Gastrocnemius medialis (tissue), 4 donors: ENCODE measurements at places on chromosomes 7 and 10. TPM values are rescaled to one million over a fixed set of nuclear protein-coding genes. Genes with fewer than 3 reads are reported as not detected.

DNA sequence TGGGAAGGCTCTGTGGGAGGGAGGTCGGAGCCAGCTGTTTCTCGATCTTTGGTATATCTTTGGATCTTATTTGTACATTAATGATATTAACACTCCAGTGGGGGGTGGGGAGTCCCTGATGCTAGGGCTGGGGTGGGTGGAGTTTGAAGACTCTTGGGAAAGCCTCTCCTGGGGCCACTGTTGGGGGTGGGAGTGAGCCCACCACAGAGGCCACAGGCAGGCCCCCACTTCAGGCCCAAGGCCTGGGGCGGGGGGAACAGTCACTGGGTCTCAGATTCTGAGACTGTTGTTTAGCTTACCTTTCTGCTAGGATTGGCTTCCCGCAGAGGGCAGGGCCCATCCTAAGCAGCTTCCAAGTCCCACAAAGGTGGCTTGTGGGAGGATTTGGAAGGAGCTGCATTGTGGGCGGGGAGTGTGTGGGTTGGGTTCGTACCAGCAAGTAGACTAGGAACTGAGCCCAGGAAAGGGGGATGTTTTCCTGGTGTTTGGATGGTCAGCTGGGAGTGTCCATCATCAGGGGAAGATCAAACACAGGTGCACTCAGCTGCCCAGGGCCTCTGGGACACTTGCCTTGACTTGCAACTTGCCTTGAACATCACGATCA lies 11.9 kb downstream of the YKT6 start:
- H3K4me1 ChIP-seq: peaks cover 15% of the 10 kb centered on the region
- no peak overlapping the region for H3K27ac ChIP-seq
- H3K4me3 ChIP-seq: no peak overlapping the region
- DNase-seq: peak; percentile 40

DNA sequence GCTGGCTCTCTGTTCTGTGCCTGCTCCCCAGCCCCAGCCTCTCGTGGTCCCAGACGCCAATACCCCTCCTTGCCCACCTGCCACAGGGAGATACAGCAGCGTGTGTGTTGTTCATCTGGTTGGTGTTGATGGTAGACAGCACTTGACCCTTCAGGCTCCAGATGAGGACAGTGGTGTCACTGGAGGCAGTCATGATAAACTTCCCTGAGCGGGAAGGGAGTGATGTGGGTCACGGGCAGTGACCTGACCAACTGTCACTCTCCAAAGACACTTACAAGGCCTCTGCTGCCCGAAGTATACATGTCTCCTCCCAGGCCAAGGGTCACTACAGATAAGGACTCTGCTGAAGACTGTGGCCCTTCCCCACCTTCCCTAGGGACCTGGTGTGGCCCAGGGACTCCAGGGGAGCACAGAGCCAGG lies 5.6 kb downstream of the TBL2 start:
- no peak overlapping the region for H3K27ac ChIP-seq
- no peaks in the 10 kb centered on the region for H3K27me3 ChIP-seq
- no peak overlapping the region for H3K4me3 ChIP-seq
- peaks cover 11% of the 10 kb centered on the region for H3K4me1 ChIP-seq
- DNase-seq: no peak

GRCh38 chr7:46871516-46871915 lies 710.4 kb downstream of the TNS3 start:
- H3K27me3 ChIP-seq: no peaks in the 10 kb centered on the region
- no peak overlapping the region for H3K27ac ChIP-seq
- H3K4me3 ChIP-seq: no peak overlapping the region
- H3K4me1 ChIP-seq: no peaks in the 10 kb centered on the region

- no peak overlapping the region for H3K4me3 ChIP-seq
- H3K36me3 ChIP-seq: no peaks in the 10 kb centered on the region
- no peak overlapping the region for H3K27ac ChIP-seq
- DNase-seq: no peak
- H3K27me3 ChIP-seq: no peaks in the 10 kb centered on the region
These were observed 50.5 kb downstream of the PRF1 start for GRCh38 chr10:70551971-70552422.

- H3K27me3 ChIP-seq: no peaks in the 10 kb centered on the region
- H3K27ac ChIP-seq: no peak overlapping the region
- H3K36me3 ChIP-seq: no peaks in the 10 kb centered on the region
- H3K4me1 ChIP-seq: peaks cover 5% of the 10 kb centered on the region
- peak; percentile 8 for DNase-seq
These were observed 43.5 kb upstream of the CACUL1 start for GRCh38 chr10:118798231-118798662.

DNA sequence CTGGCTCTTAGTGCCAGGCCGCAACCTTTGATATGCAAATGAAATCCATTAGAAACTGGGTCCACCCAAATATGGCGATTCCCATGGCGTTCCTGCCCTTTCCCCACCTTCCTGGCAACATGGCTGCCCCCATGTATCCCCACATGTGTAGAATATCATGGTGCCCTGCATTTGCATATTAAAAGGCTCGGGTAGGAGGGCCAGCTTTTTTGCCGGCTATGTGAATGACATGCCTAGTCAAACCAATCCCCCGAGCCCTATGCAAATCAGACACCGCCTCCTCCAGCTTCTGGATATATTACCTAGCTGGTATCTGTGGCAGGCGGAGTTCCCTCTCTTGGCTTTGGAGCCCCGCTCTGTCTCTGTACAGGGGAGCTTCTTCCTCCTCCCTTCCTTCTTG lies 18.3 kb downstream of the MMS19 start:
- H3K4me3 ChIP-seq: no peak overlapping the region
- H3K4me1 ChIP-seq: no peaks in the 10 kb centered on the region
- H3K27ac ChIP-seq: no peak overlapping the region
- H3K36me3 ChIP-seq: peaks cover 62% of the 10 kb centered on the region
- H3K27me3 ChIP-seq: no peaks in the 10 kb centered on the region

- DNase-seq: no peak
- peak within 1 kb of the TSS; percentile 42 for H3K4me3 ChIP-seq
- H3K27ac ChIP-seq: no peak within 1 kb of the TSS
- H3K4me1 ChIP-seq: no peaks in the 10 kb centered on the region
These were observed at the start of gene GALNT17 for GRCh38 chr7:71132127-71132376. Gene GALNT17, plus strand, starts transcription at chr7:71132144.

GRCh38 chr7:54961391-54961790 lies 57.4 kb upstream of the EGFR start:
- H3K36me3 ChIP-seq: no peaks in the 10 kb centered on the region
- DNase-seq: no peak
- no peaks in the 10 kb centered on the region for H3K4me1 ChIP-seq
- H3K4me3 ChIP-seq: no peak overlapping the region
- no peak overlapping the region for H3K27ac ChIP-seq
- no peaks in the 10 kb centered on the region for H3K27me3 ChIP-seq

- H3K4me1 ChIP-seq: no peaks in the 10 kb centered on the region
- no peak overlapping the region for H3K27ac ChIP-seq
- DNase-seq: no peak
- no peaks in the 10 kb centered on the region for H3K36me3 ChIP-seq
- no peaks in the 10 kb centered on the region for H3K27me3 ChIP-seq
- H3K4me3 ChIP-seq: no peak overlapping the region
These were observed 54.3 kb downstream of the FAM241B start for GRCh38 chr10:69684020-69684980.

- H3K27me3 ChIP-seq: no peaks in the 10 kb centered on the region
- no peak overlapping the region for H3K27ac ChIP-seq
These were observed 449.7 kb upstream of the KLF6 start for GRCh38 chr10:4234661-4235060.

The NUTM2D gene
- total RNA-seq: 0.93 TPM

The SPDYE16 gene
- not detected for total RNA-seq

The ACBD7 gene
- total RNA-seq: not detected

The MYO1G gene
- 0.61 TPM for total RNA-seq

The MYOZ1 gene
- 560 TPM for total RNA-seq

The SLC16A9 gene
- 0.73 TPM for total RNA-seq

The ZNF467 gene
- 1.0 TPM for total RNA-seq

The DENND11 gene
- total RNA-seq: 6.5 TPM

The LDB3 gene
- total RNA-seq: 174 TPM
